ENCODE measurements at places on chromosomes 6 and 20.

DNA sequence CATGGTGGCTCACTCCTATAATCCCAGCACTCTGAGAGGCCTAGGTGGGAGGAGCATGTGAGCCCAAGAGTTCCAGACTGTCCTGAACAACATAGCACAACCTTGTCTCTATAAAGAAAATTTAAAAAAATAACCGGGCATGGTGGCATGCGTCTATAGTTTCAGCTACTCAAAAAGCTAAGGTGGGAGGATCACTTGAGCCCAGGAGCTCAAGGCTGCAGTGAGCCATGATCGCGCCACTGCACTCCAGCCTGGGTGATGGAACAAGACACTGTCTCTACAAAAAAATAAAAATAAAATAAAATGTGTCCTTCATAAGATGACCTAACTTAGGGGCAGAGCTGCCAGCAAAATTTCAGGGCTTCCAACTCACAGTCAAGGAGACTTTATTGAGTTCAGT, 12.6 kb downstream of the ID4 start:
- DNase-seq = no peak

DNA sequence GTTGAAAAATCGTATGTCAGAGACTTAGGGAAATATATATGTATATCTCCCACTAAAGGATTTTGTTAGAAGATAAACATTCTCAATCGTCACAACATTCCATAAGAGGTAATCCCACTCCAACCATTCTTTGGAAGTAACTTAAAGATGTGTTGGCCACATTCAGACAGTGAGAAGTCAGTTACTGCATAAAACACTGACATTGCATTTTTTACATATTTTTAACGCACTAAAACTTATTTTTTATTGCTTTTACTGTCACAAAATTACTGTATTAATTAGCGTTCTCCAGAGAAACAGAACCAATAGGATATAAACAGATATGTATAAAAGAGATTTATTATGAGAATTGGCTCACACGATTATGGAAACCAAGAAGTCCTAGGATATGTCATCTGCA, 74.3 kb upstream of the VGLL2 start:
- no peak for DNase-seq

GRCh38 chr6:37130704-37131103, 39.2 kb upstream of the PIM1 start:
- DNase-seq = no peak

DNA sequence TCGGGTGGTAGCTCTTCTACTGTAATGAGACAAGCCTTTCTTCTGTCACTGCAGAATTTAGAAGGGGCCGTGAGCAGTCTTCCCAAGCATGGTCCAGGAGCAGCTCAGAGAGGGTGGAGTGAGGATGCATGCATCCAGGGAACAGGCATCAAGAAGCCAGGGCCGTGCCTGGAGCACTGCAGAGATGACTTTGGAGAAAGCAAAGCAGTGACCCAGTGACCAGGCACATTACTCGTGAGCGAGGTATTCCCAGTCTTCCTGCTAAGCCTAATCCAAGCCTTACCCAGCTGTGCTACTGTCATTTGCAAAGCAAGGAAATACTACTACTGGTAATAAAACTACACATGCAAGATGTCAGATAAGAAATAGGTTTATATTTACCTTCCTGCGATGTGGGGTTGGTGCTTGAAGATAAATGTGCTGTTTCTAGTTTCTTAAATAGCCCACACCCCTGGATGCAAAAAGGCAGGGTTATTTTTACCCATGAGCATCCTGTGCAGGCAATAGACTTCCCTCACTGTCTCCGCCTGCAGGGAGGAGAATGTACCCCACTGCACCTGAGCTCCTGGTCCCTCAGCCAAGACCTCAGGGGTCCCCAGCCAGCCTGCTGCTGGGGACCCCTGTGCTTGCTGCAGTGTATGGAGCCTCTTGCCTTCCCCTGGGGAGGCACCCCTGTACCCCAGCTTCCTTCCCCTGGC, 62.9 kb downstream of the SSR1 start:
- no peak for DNase-seq

DNA sequence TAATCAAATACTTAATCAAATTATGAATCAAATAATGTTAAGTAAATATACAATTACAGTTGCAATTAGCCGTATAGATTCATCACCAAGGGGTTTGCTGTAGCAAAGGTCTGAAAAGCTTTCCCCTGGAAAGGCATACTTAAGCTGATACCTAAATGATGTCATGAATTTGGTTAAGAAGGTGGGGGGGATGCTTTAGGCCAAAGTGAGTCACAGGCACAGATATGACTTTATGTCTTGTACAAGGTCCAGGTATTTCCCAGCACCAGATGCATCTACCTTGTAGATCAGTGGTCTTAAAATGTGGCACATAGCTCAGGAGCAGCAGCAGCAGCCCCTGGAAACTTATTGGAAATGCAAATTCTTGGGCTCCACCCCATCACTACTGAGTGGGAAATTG, 557.3 kb upstream of the CDH4 start:
- DNase-seq = no peak

DNA sequence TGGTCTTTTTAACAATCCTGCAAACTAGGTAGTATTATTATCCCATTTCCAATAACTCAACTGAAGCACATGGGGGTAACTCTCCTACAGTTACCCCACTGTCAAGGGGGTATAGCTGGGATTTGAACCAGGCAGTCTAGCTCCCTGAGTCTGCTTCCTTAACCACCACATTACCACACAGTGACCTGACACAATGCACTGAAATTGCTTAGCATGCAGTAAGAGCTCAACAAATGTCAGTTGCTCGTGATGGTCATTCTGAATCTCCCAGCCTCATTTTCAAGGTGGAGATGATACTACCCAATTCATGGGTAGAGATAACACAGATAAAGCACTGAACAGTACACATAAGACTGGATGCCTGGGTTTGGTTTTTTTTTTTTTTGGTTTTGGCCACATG, 193.2 kb upstream of the MYLIP start:
- DNase-seq = no peak

DNA sequence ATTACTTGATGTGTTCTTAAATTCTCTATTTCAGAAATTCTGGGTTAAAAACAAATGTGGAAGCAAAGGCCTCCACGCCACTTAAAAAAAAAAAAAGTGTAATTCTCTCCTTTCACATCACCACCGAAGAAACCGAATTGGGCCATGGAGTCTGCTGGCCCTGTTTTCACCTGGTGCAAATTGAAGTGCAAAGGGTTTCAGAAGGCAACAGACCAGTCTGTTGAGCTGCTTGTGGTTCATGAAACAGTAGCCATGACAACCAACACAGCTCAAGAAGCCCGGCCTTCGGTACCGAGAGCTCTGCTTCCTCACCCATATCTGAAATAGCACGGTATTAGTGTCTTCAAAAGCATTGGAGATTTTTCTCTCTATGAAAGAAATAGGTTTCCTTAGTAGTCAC, 63.1 kb downstream of the GMPR start:
- DNase-seq = no peak
